ENCODE measurements at places on chromosomes 6 and 20.

DNA sequence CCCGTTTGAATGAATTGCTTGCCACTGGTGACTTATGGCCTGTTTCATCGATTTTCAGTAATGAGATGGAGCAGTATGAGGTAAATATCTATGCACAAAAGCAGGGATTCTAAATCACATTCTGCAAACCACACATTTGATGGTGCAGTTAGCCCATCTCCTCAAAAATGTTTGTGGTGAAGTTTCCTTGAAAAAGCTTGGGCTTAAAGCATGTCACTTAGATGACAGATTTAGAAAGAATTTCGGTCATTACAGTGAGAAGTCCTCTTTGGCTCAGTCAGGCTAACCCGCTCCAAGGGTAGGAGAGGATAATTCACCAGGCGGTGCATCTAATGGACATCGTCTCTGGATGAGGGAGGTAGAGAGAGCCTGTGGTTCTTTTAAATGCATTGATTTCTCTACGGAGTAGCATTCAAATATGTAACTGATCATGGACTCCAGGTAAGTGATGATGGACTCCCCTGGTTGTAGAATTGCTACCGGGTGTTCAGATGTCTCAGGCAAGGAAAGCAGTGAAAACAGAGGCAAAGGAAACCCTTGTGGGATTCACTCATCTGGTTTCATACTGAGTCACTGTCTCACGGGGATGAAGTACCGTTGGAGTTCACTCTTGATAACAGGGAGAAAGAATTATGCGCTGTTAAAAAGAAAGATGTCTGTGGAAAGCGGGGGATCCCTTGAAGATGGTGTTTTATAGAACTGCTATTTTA, 65.3 kb downstream of the AIG1 start:
- DNase-seq: no peak

- no peak for DNase-seq
Observed at GRCh38 chr6:50030777-50031562, 9.2 kb upstream of the DEFB110 start.

- peak; percentile 31 for DNase-seq
Observed at GRCh38 chr6:169845426-169846285, 94.2 kb downstream of the ERMARD start.

- DNase-seq: no peak
Observed at GRCh38 chr6:111210194-111210728, 123.0 kb downstream of the SLC16A10 start.

GRCh38 chr6:155882527-155883333, 427.1 kb upstream of the NOX3 start:
- no peak for DNase-seq

GRCh38 chr6:43972913-43973300, 154.3 kb downstream of the MRPL14 start:
- peak; percentile 83 for DNase-seq

- no peak for DNase-seq
Observed at GRCh38 chr6:143839196-143839595, 3.9 kb upstream of the LTV1 start.

GRCh38 chr20:43955062-43955749, 40.6 kb downstream of the TOX2 start:
- no peak for DNase-seq

GRCh38 chr6:118709859-118710350, 58.5 kb upstream of the CEP85L start:
- no peak for DNase-seq

DNA sequence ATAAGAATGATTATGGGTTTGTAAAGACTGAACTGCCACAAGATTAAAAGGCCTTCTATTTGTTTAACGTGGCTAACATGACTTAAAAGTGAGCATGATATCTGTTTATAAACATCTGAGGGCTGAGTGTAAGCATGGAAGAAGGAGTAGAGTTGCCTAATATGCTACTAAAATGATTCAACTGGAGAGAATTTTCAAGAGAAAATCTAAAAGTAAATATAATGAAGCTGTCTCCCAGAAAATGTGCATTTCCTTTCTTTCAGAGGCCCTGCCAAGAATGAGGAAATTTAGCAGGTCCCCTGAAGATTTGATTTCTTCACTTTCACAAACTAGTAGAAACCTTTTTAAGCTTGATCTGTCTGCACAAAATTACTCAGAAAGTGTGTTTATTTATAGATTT, 4.2 kb upstream of the EYA4 start:
- no peak for DNase-seq

DNA sequence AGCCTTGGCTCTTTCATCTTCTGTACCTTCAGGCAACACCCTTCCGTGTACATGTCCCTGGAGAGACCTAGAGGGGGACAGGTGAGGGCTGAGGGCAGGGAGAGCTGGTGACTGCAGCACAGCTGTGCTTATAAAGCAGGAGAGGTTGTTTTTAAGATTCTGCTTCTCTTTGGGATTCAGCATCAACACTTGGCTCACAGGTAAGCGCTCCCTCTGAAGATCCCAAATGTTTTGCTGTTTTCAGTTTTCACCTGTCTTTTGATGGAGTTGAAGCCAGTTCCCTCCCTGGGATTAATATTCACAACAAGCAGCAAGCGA, 19.4 kb upstream of the TRAF3IP2 start:
- DNase-seq: no peak

- no peak for DNase-seq
Observed at GRCh38 chr6:169395080-169395805, 141.6 kb upstream of the THBS2 start.

DNA sequence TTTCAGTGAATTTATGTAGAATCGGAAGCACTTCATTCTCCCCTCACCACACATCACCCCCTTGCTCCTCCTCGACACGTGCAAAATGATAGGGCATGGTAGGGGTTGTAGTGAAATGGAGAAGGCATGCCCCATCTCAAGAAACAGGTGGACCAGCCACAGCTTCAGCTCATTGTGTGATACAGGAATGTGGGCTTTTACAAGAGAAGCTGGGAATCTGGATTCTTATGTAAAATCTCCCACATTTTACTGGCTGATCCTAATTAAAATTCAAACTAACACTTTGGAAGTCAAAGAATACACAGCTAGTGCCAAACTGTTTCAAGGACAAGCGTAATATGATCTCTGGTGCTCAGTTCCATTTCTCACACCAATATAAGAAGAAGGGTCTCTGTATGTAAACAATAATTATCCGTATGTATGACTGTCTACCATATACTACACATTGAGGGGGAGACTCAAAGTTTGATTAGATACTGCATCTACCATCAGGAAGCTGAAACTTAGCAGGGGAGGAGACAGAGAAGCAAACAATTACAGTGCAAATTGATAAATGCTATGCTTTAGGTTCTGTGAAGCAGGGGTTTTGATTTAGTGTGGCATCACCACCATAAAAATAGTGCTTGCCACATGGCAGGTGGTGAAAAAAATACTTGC, 24.3 kb upstream of the KIAA0408 start:
- no peak for DNase-seq

GRCh38 chr6:56954403-56955170, at the start of gene BEND6:
BEND6 (plus strand) TSS chr6:56955107; CDS start chr6:56981811, 26,704 bp downstream.
- DNase-seq: peak; percentile 65

- no peak for DNase-seq
Observed at GRCh38 chr6:38833320-38833719, 118.2 kb downstream of the DNAH8 start.

GRCh38 chr20:43739148-43739749, 12.4 kb upstream of the GTSF1L start:
- DNase-seq: no peak

- no peak for DNase-seq
Observed at GRCh38 chr20:62294516-62294915, 8.3 kb upstream of the ADRM1 start.

DNA sequence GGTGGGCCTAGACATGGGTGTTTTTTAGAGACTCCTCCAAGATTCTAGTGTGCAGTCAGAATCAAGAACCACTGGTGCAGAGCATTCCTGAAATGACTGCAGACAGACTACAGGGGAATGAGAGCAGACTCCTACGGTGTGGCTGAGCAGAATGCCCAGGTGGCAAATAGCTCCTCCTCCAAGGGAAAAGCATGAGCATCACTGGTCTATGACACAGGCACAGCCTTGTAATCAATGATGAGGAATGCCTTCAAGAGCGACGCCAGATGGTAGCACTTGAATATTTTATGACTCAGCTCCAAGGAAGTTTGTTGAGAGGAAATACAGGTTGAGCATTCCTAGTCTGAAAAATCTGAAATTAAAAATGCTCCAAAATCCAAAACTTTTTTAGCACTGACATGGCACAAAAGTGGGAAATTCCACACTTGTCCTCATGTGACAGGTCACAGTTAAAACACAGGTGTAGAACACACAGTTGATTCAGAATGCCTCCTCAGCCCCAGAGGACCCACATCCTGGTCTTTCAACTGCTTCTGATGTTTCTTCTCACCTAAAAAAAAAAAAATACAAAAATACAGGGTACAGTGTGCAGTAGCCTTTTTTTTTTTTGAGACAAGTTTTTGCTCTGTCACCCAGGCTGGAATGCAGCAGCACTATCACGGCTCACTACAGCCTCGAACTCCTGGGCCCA, 10.6 kb upstream of the FAM8A1 start:
- no peak for DNase-seq

All from sciatic nerve (tissue), 2 donors.